ENCODE measurements at places on chromosomes 7 and 10.
A peak's percentile ranks its signal among the peaks of the same experiment; 100 is the strongest.

DNA sequence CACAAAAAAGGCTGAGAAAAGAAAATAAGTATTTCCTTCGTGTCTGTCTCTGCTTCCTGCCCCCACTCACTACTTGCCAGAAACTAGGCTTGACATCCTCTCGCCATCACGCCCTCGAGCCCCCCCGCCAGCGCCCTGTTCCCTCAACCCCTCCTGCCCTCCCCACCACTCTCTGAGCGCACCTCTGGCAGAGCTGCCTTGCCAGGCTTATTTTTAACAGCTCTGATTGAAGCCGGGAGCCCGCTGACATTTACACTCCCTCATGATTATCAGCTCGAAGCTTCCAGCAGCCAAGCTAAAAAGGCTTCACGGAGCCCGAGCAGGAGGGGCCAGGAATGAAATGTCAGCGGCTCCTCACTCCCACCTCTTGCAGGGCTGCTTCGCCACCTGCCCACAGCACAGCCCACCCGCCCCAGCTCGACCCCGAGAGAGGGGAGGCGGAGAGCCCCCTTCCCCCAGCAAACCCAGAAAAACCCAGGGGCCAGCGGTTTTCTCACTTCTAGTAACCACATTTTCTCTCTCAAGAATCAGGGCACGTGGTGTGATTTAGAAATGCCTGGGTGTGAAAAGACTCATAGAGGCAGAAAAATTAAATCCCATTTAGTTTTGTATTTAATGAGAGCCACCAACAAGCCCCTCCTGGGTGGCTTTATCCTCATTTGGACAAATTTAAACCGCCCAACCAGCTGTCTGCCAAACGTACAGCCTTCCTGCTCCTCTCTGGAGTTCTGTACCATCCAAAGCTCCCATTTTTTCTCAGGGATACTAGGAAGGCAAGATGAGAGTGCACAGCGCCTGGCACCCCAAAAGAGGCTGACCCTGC, 89.3 kb downstream of the SLIT1 start:
- no peaks in the 10 kb centered on the region for H3K27me3 ChIP-seq
- peak overlapping the region; percentile 24 for H3K27ac ChIP-seq
- H3K4me3 ChIP-seq: no peak overlapping the region
- peaks cover 22% of the 10 kb centered on the region for H3K4me1 ChIP-seq
- DNase-seq: peak; percentile 36

DNA sequence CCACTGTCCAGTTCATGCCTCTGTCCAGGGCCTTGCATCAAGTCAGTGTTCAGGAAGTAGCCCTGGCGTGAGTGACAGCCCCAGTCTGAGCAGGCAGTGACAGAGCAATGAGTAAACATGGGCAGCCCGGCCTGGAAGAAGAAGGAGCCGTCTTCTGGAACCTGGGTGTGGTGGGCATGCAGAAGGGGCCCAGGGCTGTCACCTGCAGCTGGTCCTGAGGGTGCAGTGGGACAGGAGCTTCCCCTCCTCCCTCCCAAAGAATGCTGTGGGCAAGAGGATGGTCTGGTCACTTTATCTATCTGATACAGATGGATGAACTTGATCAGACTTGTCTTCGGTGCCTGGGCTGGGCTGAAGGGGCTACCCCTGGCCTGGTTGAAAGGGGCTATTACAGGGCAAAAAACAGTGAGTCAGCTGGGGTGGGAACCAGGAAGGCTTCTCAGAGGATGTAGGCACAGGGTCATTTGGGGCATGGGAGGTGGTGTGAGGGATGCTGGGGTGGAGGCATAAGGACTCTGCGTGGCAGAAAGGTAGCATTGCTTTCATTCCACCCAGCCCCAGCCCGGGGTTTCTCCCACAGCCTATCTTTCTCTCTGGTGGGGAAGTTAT, 42.7 kb upstream of the PPIF start:
- no peak overlapping the region for H3K4me3 ChIP-seq
- H3K36me3 ChIP-seq: peaks cover 13% of the 10 kb centered on the region
- no peak overlapping the region for H3K27ac ChIP-seq
- H3K27me3 ChIP-seq: no peaks in the 10 kb centered on the region
- no peaks in the 10 kb centered on the region for H3K4me1 ChIP-seq
- DNase-seq: no peak

DNA sequence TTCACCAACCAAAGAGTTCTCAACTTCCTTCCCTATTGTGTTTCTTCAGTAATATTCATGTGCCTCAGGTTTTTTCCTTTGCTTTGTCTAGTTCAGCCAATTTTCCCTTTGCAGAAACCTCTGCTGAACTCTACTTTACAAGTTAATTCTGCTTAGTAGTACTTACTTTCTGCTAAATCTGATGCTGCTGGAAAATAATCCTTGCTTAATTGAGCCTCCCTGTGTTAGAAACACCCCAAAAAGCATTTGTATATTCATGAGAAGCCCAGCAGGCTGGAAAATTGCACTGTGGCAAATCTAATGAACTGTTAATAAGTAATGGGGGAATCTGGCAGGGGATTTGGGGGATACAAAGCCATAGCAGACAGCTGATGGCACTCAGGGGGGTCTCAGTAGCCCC, 78.5 kb downstream of the CDCA7L start:
- no peaks in the 10 kb centered on the region for H3K4me1 ChIP-seq
- no peaks in the 10 kb centered on the region for H3K27me3 ChIP-seq
- no peaks in the 10 kb centered on the region for H3K36me3 ChIP-seq
- H3K27ac ChIP-seq: no peak overlapping the region
- no peak for DNase-seq

GRCh38 chr7:111560773-111561653, 1.3 kb downstream of the IMMP2L start:
- peaks cover 23% of the 10 kb centered on the region for H3K4me1 ChIP-seq
- H3K27me3 ChIP-seq: no peaks in the 10 kb centered on the region
- peak overlapping the region; percentile 81 for H3K27ac ChIP-seq
- peak; percentile 1 for DNase-seq

DNA sequence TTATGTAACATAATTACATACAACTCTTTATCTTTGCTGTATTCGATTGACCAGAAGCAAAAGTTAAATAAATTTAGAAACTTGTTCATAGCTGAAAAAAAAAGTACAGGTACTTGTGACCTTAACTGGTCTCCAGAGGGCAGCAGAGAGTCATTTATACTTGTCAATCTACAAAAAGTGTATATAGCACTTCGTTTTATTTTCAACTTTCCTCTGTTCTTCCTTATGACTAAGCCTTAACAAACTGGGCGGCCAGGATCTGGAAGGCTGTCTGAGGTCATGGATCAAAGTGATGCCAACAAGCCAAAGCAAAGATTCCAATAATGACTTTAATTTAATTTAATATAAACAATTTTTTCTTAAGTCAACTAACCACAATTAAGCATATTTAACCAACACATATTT, 29.8 kb downstream of the C10orf67 start:
- H3K27me3 ChIP-seq: no peaks in the 10 kb centered on the region
- no peak overlapping the region for H3K27ac ChIP-seq
- DNase-seq: peak; percentile 46

DNA sequence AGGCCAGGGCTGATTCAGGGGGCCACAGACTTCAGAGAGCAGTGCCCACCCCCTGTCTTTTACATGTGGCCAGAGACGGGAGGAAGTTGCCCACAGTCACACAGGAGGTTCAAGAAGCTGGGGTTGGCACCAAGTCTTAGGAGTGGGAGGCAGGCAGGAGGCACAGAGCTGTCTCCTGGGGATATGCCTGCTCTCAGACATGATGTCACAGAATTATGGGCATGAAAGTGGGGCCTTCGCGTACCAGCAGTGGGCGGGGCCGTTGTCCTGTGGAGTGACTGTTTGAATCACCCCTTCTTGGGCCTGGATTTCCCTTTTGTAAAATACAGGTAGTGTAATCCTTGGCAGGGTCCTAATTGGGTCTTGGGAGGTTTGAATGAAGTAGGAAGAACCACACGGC, 81.2 kb upstream of the PPIF start:
- H3K27me3 ChIP-seq: no peaks in the 10 kb centered on the region
- H3K4me3 ChIP-seq: no peak overlapping the region
- DNase-seq: no peak
- H3K27ac ChIP-seq: no peak overlapping the region

All from CD8-positive, alpha-beta memory T cell (primary cell).